Stimulated activated CD4-positive, alpha-beta T cell treated with anti-CD3 and anti-CD28 coated beads, Interleukin-2, amount 100 ng/mL, for 4 hours (primary cell): ENCODE measurements at places on chromosomes 16 and 17.

GRCh38 chr17:29802246-29802645 is 127.8 kb downstream of the SSH2 start:
- no peak for DNase-seq

- DNase-seq = no peak
These were observed 1.2 kb downstream of the G6PC3 start for GRCh38 chr17:44071772-44072171.

GRCh38 chr17:77566151-77566550 is 392.4 kb upstream of the TNRC6C start:
- no peak for DNase-seq

GRCh38 chr16:54143934-54144571 is 142.5 kb downstream of the IRX3 start:
- no peak for DNase-seq

GRCh38 chr16:30409125-30410060 is 2.0 kb downstream of the ZNF771 start:
- peak; percentile 87 for DNase-seq

DNA sequence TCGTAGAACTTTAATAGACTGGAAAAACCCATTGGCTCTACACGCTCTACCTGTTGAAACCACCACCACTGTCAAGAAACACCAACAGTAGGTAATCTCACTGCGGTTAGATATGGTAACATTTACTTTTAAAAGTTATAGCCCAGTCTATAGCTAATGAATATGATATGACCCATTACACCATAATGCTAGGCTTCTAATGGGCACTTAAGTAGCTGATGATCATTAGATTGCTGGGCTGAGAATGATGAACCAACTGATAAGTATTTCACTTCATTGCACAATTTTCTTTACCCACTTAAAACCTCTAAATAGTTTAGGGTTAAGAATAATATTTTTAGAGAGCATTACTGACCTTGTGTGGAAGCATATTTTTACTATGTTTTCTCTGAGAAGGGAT is 788.9 kb upstream of the CA10 start:
- DNase-seq = no peak

GRCh38 chr16:3810198-3810664 is 70.3 kb downstream of the CREBBP start:
- no peak for DNase-seq

DNA sequence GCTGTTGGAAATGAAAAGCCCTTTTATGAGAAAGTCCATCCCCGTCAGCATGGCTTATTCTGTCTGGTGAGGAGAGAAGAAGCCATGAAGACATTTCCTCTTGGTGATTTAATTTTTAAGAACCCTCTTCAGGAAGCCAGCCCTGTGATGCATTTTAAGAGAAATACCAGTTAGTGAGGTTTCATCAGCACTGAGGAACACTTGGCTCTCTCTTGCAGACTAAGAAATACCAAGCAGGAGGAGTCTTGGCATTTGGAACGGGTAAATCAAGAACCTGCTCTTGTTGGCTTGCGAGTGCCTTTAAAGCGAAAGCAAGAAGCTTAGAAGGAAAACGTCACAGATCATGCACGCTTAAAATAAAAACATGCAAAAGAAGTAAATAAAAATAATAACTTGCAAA is 17.5 kb downstream of the RAB11FIP3 start:
- no peak for DNase-seq

GRCh38 chr16:30980023-30980371 is 5.0 kb upstream of the HSD3B7 start:
- DNase-seq = no peak

- DNase-seq = no peak
These were observed 391.5 kb downstream of the CDH8 start for GRCh38 chr16:61644736-61645135.

GRCh38 chr16:10923146-10923649 is 19.1 kb downstream of the DEXI start:
- no peak for DNase-seq
